H7 (cell line): ENCODE measurements at places on chromosomes 12 and 14. TPM values are rescaled to one million over a fixed set of nuclear protein-coding genes. Genes with fewer than 3 reads are reported as not detected.
A peak's percentile ranks its signal among the peaks of the same experiment; 100 is the strongest.

- peak; percentile 13 for DNase-seq
Measured at GRCh38 chr12:6382982-6383381, 980 bp upstream of the LTBR start.

DNA sequence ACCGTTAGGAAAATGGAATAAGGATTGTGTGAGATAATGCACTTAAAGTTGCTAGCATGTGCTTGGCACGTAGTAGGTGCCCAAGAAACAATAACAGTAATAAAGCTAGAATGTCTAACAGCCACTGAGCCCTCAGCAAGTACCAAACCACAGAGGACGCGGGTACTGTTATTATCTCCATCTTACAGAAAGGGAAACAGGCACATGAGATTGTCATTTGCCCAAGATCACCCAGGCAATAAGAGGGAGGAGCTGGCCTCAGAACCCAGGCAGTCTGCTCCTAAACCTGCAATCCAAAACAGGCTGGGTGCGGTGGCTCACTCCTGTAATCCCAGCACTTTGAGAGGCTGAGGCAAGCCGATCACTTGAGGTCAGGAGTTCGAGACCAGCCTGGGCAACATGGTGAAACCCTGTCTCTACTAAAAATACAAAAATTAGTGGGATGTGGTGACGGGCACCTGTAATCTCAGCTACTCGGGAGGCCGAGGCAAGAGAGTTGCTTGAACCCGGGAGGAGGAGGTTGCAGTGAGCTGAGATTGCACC is 5.1 kb upstream of the SDS start:
- no peak for DNase-seq

GRCh38 chr12:107368586-107368985 is 275.2 kb upstream of the CRY1 start:
- no peak for DNase-seq

DNA sequence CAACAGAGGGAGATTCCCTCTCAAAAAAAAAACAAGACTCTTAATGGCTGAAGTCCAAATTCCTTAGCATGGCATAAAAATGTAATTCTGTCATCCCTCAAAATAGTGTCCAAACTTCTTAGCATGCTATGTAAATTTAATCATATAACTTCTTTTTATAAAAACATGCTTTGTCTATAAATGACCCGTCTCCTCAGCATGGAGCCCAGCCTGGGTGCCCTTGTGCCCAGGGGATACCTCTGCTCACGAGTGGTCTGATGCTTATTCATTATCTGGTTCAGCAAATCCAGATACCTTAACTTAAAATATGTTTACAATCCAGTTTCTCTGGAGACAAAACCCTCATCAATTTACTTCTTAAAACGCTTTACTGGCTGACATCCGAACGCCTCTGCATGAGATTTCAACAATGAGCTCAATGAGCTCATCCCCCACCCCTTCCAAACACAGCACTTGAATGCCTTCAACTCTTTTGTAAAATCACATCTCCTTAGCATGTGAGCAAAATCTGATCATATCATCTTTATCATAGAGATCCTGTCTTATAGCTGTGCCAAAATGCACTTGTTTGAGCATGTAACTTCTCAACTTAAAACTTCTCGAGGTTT is 15.7 kb downstream of the RTL1 start:
- no peak for DNase-seq

- DNase-seq = no peak
Measured at GRCh38 chr12:98358144-98358543, 157.2 kb upstream of the TMPO start.

DNA sequence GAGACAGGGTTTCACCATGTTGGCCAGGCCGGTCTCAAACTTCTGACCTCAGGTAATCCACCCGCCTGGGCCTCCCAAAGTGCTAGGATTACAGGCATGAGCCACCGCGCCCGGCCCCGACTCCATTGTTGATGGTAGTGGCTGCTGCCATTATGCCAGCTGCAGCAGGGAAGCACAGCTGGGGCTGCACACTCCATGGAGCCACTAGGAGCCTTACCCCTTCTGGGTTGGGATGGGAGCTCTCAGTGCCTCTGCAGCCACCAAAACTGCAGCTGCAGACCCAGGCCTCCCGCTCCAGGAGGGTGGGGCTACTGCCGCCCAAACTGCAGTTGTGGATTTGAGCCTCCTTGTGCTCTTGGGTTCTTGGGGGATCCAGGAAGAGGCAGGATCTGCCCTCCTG is 25.9 kb downstream of the TCHP start:
- DNase-seq = no peak

GRCh38 chr12:120101182-120101581 is 15.4 kb downstream of the RAB35 start:
- peak; percentile 45 for DNase-seq

GRCh38 chr12:104106965-104107364 is 31.0 kb downstream of the NFYB start:
- no peak for DNase-seq

- no peak for DNase-seq
Measured at GRCh38 chr14:75986439-75986765, 839 bp downstream of the IFT43 start.

DNA sequence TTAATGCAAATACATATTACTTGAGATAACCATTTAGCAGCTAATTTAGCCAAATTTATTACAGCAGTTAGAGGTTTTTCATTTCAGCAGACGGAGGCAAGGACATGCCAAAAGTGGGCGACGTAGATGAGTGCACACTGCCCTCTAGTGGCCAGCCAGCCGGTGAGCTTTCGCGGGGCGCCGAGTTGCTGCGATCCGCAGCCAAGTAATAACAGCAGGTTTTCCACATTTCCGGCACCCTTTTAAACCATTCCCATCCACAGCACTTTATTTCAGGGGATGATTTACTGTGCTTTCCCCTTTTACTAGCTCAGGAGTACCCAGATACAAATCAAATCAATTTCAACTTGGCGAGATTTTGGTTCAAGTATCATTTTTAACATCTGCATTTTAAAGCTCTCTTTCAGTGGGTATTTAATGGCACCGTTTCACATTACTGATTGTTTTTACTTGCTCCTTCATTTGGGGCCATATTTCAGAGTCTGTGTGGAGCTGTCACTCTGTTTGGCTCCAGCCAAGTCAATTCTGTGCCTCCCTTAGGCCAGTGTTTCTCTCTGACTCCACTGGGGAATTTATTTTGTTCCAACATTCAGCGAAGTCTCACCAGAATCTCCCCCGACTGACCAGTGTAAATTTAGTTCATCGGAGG is 158.0 kb downstream of the EGLN3 start:
- peak; percentile 83 for DNase-seq

DNA sequence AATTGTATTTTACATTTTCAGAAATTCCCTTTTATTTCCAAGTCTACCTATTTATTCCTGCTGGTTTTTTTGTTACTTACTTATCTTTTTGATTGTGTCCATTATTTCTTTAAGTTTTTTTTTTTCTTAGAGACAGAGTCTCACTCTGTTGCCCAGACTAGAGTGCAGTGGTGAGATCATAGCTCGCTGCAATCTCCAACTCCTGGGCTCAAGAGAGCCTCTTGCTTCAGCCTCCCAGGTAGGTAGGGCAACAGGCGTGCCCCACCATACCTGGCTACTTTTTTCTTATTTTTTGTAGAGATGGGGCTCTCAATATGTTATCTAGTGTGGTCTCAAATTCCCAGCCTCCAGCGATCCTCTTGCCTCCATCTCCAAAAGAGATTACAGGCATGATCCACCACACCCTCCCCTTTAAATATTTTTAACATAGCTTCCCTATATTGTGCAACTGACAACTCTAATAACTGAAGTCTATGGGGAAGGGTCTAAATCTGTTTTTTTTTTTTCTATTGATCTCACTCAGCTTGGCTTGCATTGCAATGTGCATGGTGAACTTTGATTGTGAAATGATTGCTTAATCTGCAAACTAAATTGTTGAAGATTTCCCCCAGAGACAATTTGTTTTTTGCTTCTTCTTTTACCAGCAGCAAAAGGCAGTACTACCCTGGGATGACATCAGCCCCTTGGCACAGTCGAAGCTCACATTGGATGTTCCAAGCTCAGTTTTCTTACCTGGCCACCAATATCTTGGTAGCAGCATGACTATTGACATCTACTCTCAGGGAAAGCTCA is 25.7 kb upstream of the COCH start:
- no peak for DNase-seq

DNA sequence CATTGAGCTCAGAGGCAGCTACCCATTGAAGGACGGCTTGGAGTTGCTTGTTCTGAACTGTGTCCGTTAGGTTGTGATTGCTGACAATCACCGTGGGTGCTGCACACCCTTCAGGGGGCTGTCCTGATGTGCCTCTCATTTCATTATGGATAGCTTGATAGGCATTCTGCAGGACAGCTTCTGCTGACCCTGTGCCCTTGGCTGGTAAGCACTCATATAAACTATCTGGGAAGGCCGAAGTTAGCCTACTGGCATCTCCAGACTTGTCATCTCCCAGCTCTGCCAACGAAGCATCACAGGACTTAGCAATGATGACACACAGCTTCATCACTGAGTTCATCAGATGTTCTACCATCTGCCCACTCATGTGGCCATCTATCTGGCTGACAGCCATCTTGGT is 22.3 kb downstream of the AKAP3 start:
- no peak for DNase-seq

GRCh38 chr12:1576410-1577241 is 17.8 kb downstream of the FBXL14 start:
- DNase-seq = no peak

- peak; percentile 47 for DNase-seq
Measured at GRCh38 chr12:1834186-1834925, 14.0 kb downstream of the LRTM2 start.

DNA sequence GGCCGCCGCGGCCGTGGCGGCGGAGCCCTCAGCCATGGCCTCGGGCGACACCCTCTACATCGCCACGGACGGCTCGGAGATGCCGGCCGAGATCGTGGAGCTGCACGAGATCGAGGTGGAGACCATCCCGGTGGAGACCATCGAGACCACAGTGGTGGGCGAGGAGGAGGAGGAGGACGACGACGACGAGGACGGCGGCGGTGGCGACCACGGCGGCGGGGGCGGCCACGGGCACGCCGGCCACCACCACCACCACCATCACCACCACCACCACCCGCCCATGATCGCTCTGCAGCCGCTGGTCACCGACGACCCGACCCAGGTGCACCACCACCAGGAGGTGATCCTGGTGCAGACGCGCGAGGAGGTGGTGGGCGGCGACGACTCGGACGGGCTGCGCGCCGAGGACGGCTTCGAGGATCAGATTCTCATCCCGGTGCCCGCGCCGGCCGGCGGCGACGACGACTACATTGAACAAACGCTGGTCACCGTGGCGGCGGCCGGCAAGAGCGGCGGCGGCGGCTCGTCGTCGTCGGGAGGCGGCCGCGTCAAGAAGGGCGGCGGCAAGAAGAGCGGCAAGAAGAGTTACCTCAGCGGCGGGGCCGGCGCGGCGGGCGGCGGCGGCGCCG is 381 bp downstream of the YY1 start:
- DNase-seq = peak; percentile 51

- no peak for DNase-seq
Measured at GRCh38 chr14:44494137-44494536, 12.9 kb downstream of the FSCB start.

GRCh38 chr12:60172266-60173211 is 576.7 kb downstream of the SLC16A7 start:
- DNase-seq = no peak

GRCh38 chr14:87575378-87575777 is 417.6 kb downstream of the GALC start:
- no peak for DNase-seq

- no peak for DNase-seq
Measured at GRCh38 chr12:47941475-47941780, 22.0 kb upstream of the TMEM106C start.

GRCh38 chr12:21413369-21414277 is 23.8 kb upstream of the PYROXD1 start:
- no peak for DNase-seq

DNA sequence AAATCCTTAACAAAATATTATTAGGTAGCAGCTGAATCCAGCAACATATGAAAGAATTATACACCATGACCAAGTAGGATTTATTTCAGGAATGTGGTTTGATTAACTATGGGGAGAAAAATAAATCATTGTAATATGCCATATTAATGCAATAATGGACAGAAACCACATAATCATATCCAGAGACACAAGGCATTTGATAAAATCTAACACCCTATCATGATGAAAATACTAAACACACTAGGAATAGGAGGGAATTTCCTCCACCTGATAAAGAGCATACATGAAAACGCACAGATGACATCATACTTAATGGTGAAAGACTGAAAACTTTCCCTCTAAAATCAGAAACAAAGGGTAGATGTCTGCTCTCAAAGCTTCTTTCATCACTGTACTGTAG is 238.9 kb downstream of the PHLDA1 start:
- DNase-seq = no peak

DNA sequence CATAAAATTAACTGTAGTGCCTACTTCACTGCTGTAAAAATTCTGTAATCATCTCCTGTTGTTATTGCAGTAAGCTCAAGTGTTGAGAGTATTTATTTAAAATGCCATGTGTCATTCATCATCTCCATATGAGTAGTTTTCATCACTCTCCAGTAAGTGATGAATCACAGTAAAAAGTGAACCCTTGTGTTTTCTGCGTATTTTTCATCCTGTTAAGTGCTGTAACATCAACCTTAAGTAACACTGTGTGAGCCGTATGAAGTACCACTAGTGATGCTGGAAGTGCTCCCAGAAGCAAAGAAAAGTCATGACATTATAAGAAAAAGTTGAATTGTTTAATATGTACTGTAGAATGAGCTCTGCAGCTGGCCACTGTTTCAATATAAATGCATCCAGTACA is 55.4 kb downstream of the SLCO1B3 start:
- no peak for DNase-seq

GRCh38 chr12:50256761-50257160 is 26.6 kb downstream of the LIMA1 start:
- no peak for DNase-seq

DNA sequence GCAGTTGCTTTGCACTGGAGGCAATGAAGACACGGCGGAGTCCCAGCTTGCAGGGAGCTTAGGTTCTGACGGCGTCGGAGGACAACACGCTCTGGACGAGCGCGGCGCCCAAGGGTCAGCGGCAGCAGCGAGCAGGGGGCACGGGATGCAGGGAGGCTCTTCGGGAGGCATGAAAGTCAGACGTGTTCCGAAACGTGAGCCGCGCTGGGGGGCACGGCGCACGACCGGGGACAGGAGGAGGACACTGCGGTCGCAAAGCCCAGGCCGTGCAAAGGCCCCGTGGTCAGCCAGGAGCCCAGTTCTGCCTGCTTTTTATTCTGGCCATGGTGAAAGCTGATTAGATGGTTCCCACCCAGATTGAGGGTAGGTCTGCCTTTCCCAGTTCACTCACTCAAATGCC is 294.6 kb downstream of the SNAPC1 start:
- DNase-seq = no peak

GRCh38 chr12:43148691-43149090 is 403.3 kb downstream of the ADAMTS20 start:
- no peak for DNase-seq

DNA sequence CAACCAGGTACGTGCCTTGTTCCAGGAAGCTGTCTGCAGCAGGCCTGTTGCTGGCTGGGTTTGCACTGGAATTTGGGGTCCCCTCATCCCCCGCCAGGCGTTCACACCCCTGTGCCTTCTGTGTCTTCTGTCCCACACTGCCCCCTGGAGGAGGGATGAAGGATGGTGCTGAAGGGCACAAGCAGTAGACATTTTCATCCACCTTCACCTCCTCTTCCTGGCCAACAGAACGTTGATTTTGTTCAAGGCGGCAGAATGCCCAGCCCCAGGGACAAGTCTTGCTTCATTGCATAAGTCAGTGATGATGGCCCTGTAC is 122.1 kb downstream of the CALM1 start:
- peak; percentile 92 for DNase-seq

The BDKRB2 gene
- 1.3 and 3.0 TPM in 2 replicates for total RNA-seq

The GSC gene
- 55.8 and 106 TPM in 2 replicates for total RNA-seq

The ADAMTS20 gene
- 0.81 and 0.90 TPM in 2 replicates for total RNA-seq

The NFE2 gene
- total RNA-seq = 2.2 and 2.9 TPM in 2 replicates

The LIN7A gene
- total RNA-seq = 7.6 and 11.9 TPM in 2 replicates

The NPFF gene
- not detected in 2 replicates for total RNA-seq

The LPAR5 gene
- total RNA-seq = 0.04 TPM in 1 of 2 replicates, not detected in the other

The SSTR1 gene
- total RNA-seq = 2.0 and 10.8 TPM in 2 replicates
